ENCODE measurements at places on chromosomes 12 and 14. TPM values are rescaled to one million over a fixed set of nuclear protein-coding genes. Genes with fewer than 3 reads are reported as not detected.

DNA sequence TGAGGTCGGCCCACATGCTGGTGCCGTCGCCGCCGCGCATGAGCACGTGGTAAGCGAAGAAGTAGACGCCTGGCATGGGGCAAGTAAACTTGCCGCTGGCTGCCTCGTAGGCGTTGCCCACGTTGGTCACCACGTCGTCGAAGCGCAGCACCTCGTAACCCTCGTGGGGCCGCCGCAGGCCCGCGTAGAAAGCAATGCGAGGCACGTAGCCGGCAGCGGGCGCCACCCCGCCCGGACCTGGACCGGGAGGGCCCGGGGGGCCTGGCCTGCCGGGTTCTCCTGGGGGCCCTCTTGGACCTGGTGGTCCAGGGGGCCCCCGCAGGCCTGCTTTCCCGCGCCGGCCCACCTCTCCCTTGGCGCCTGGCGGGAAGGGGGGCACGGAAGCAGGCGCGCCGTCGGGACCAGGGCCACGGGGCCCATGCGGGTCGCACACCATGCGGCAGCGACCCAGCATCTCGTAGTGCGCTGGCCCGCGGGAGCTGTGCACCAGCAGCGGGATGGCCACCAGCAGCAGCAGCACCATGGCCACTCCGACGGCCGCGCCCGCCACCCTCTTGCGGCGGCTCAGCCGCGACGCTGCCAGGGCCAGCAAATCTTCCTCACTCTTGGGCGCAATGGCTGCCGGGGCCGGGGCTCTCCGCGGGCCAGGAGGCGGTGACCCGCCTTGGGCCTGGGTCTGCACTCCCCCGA is 888 bp downstream of the C1QL4 start:
- no peak for DNase-seq

DNA sequence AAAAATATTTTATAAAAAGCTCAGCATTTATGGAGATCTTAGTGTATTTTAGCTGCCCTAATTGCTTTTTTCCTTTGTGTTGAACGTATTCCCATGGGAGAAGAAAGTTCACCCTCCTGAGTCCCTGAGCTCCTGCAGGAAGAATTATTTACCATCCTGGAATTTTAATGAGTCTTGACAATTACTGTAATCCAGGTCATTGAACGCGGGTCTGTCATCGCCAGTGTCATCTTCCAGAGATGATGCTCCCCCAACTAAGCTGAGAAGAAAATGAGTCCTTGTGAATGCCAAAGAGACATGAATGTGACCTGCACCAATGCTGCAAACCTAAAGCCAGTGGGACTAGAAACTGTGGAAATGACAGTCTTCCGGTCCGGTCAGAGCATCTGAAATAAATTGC is 129.5 kb downstream of the FBXL14 start:
- DNase-seq = no peak

DNA sequence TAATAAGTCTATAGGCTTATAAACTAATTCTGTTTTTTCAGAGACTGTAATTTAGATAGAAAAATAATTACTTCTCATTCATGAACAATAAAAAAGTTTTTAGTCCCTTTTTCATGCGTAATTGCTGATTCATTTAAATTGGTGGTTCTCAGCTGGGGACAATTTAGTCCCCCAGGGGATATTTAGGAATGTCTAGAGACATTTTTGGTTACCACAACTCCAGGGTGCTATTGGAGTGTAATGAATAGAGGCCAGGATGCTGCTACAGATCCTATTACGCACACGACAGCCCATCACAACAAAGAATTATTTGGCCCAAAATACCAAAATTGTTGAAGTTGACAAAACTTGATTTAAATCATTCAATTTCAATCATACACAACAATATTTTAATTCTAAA is 22.8 kb upstream of the VCPKMT start:
- no peak for DNase-seq

DNA sequence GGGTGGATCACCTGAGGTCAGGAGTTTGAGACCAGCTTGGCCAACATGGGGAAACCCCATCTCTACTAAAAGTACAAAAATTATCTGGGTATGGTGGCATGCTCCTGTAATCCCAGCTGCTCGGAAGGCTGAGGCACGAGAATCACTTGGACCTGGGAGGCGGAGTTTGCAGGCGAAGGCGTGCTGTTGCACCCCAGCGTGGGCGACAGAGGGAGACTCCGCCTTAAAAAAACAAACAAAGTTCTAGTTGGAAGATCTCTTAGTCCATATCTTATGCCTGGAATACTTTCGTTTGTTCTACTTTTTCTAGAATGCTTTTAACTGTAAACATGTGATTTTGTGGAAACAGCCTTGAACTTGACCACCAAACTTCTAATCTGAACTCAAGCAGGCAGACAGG is 38.7 kb downstream of the PPHLN1 start:
- no peak for DNase-seq

- peak; percentile 72 for DNase-seq
Measured at GRCh38 chr12:98456576-98457573, 58.5 kb upstream of the TMPO start.

DNA sequence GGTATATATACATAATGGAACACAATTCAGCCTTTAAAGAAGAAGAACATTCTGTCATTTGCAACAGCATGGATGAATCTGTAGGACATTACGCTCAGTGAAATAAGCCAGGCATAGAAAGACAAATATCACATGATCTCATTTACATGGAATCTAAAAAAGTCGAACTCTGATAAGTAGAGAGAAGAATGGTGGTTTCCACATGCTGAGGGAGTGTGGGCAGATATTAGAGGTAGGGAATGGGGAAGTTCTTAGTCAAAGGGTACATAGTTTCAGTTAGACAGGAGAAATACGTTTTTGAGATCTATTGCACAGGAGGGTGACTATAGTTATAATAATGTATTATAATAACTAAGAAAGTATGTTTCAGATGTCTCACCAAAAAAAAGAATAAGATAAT is 71.4 kb downstream of the ADAMTS20 start:
- peak; percentile 2 for DNase-seq

DNA sequence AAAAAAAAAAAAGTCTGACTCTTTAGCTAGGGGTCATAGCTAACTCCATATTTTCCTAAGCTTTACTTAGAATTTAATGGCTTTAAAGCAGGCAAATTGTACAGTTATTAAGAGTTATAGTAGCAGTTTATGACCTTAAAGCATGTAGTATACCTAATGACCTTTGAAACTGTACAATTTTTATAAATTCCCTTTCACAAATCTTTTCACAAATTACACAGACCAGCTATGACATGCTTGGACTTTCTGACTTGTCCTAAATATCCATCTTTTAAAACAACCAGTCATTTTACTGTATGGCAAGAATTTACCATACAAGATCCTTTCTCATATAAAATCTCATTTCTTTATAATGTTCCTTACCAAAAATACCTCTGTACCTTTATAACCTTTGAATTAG is 74.8 kb downstream of the C14orf132 start:
- DNase-seq = no peak

DNA sequence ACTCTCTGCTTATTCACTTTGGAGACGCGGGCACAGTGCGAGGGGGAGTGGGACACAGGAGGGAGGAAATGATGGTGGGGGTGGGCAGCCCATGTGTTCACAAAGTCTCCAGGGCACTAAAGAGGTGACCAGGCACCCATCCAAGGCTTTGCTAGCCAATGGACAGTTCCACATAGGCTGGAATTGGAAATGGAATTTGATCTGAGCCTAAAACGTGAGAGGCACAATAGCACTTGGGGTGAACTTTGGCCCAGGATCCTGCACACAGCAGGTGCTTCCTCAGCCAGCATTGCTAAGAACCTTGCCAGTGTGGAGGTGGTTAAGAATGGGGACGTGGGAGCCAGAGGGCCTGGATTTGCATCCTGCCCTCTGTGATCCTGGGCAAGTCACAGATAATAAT is 193.8 kb downstream of the CHST11 start:
- no peak for DNase-seq

DNA sequence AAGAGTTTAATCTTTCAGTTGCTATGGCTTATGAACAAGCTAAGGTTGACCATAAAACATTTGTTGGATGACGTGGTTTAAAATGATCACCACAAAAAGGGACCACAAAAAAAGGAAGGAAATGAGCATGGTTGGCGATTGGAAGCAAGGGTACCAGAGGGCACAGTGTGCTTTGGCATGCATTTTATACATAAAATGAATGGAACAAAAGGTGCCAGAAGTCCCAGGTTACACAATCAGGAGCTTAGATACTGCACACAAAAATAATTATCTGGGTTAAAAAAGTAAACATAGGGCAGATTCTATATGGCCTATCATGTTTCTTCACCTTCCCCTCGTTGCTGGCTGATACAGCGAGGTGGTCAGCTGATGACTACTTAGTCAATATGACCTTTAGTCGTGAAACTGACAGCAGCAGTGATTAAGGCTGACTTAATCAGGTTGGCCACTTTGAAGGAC is 50.7 kb downstream of the ZC3H14 start:
- peak; percentile 90 for DNase-seq

GRCh38 chr14:78834766-78835451 is 664.7 kb downstream of the NRXN3 start:
- DNase-seq = no peak

GRCh38 chr12:103331643-103332042 is 164.1 kb downstream of the C12orf42 start:
- DNase-seq = no peak

DNA sequence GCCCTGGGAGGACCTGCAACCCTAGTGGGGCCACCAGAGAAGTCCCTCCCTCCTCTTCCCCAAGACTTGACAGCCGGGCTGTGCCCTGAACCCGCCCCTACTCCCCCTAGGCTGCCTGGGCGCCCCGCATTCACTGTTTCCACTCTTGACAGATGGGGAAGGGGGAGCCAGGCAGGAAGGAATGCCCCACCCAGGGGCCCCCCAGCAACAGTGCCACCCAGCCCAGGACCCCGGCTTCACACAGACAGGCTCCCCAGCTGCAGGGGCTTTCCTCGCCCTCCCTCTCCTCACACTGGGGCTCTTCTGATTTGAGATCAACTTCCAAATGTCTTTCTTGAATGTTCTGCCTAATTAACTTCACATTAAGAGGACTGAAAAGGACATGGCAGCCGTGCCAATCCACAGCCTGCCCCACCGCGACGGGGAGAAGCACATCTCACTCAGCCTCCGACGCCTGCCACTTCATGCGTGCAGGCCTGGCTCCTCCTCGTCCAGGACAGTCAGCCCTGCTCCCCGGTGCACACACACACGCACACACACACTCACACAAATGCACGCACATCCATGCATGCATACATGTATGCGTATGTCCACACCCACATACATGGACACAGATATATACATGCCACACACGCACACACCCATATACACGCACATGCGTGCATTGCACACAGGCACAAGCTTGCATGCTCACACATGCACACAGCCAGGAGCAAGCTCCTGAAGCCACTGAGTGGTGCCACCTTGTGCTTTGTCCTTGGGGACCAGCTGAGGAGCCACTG is 19.6 kb upstream of the C14orf180 start:
- DNase-seq = no peak

DNA sequence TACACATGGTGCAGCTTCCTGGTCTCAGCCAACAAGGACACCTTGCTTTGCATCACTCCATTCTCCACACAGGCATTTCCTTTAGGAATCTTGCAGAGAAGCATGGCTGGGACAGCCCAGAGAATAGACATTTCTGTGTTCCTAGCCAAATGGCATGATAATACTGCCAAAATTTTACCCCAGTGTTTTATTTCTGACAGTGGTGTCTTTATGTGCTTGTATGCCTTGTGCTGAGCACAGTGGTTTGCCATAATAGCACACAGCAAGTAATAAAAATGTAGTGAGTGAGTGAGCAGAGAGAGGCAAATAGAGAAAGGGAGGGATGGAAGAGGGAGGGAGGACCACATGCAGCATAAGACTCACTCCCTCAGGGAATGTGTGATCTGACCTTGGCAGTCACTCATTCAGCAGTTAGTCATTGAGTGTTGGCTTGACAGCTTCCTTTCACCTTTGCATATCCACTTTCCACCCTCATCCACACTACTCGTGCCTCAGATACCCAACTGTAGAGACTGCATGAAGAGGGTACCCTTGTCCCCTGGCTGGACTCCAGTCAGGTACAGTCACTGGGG is 212.8 kb upstream of the CCDC196 start:
- DNase-seq = no peak

DNA sequence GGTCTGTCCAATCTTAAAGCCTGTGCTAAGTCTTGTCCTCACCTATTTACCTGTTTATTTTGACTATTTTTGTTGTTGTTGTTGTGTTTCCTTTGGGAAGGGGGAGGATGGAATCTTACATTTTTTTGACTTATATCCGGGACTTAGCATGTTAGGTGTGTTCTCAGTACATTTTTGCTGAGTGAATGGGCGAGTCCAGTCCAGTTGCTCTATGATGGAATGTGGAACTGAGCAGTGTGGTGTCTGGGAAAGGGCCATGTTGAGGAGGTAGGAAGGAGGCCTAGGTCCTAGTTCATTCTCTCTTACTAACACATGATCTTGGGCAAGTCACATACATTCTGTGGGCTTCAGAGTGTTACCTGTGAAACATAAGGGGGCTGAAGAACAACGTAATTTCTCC is 80.9 kb upstream of the SLC38A2 start:
- no peak for DNase-seq

DNA sequence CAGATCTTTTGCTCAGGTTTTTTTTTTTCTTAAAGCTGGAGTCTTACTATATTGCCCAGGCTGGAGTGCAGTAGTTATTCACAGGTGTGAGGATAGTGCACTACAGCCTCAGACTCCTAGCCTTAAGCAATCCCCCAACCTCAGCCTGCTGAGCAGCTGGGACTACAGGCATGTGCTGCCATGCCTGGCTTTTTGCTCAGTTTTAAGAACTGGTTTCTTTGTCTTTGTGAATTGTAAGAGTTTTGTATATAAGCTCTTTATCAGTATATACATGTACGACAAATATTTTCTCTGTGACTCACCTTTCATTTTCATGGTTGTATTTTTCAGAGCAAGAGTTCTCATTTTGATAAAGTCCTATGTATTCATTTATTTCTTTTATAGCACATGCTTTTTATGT is 33.3 kb upstream of the C2CD5 start:
- no peak for DNase-seq

DNA sequence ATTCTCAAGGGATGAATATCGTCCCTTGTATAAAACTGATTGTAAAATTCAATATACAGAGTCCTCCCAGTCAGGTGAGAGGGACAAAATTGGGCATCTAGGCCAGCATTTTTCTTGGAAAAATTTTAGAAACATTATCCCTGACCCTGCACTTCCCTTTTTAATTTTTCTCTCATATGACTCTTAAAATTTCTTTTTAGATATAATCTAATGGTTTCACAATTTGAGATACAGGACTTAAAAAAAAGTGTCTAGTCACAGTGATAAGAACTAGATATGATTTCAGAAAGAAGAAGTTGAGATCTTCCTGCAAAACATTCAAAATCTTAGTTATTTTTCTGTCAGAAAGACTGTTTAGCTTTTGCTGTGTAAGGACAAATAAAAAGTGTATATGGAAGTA is 270.8 kb upstream of the PPFIA2 start:
- no peak for DNase-seq

GRCh38 chr14:72213424-72213823 is 281.2 kb downstream of the RGS6 start:
- no peak for DNase-seq

- no peak for DNase-seq
Measured at GRCh38 chr14:64692986-64693809, 11.0 kb upstream of the PLEKHG3 start.

LRTM2 gene
- total RNA-seq = not detected

PLA2G1B gene
- total RNA-seq = not detected

ENDOU gene
- total RNA-seq = 0.17 TPM

TDRD9 gene
- total RNA-seq = 0.50 TPM

DEPDC4 gene
- 1.2 TPM for total RNA-seq

AGAP2 gene
- total RNA-seq = under 0.01 TPM

RPGRIP1 gene
- total RNA-seq = under 0.01 TPM

All from fibroblast of lung (primary cell).